ENCODE measurements at places on chromosomes 12 and 14. TPM values are rescaled to one million over a fixed set of nuclear protein-coding genes. Genes with fewer than 3 reads are reported as not detected.

GRCh38 chr14:43438056-43438455 is 1069.0 kb downstream of the FSCB start:
- no peak for DNase-seq
- no peak overlapping the region for H3K4me3 ChIP-seq
- H3K36me3 ChIP-seq, result no peaks in the 10 kb centered on the region
- H3K4me1 ChIP-seq, result no peaks in the 10 kb centered on the region
- no peak overlapping the region for H3K27ac ChIP-seq
- no peaks in the 10 kb centered on the region for H3K27me3 ChIP-seq

GRCh38 chr12:42854208-42854607 is 264.7 kb upstream of the PRICKLE1 start:
- no peak overlapping the region for H3K27ac ChIP-seq
- no peak for DNase-seq
- H3K4me3 ChIP-seq, result no peak overlapping the region

The TAS2R14 gene
- 2.6 TPM for total RNA-seq

The HSPA2 gene
- 6.6 TPM for total RNA-seq

GRCh38 chr12:57129321-57129842 is 1.1 kb downstream of the LRP1 start:
- DNase-seq, result no peak
- H3K4me3 ChIP-seq, result peak overlapping the region; percentile 41
- H3K36me3 ChIP-seq, result no peaks in the 10 kb centered on the region
- no peak overlapping the region for H3K27ac ChIP-seq
- H3K4me1 ChIP-seq, result peaks cover 12% of the 10 kb centered on the region

DNA sequence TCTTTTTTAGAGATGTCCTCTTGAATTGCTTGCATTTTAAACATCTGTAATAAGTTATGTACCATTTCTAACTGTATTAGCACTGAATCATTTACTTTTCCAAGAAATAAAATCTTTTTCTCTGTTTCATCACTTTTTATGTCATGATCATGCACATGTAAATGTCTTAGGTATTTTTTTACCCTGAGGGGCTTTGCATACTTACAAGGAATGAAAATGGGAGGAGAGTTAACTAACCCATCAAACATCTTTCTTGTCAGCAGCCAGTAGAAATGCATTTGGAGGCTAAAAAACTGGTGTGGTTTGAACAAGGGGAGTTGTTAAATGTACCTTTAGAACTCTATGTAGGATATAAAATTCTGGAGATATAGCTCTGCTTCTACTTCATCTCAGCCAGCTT is 1080.3 kb downstream of the GALC start:
- no peaks in the 10 kb centered on the region for H3K4me1 ChIP-seq
- H3K27ac ChIP-seq, result no peak overlapping the region
- H3K27me3 ChIP-seq, result no peaks in the 10 kb centered on the region

- H3K27ac ChIP-seq, result no peak overlapping the region
- H3K27me3 ChIP-seq, result peaks cover 6% of the 10 kb centered on the region
- H3K36me3 ChIP-seq, result no peaks in the 10 kb centered on the region
- DNase-seq, result no peak
Observed at GRCh38 chr12:53860426-53861345, 77.9 kb upstream of the HOXC13 start.

The GLI1 gene
- 1.5 TPM for total RNA-seq

DNA sequence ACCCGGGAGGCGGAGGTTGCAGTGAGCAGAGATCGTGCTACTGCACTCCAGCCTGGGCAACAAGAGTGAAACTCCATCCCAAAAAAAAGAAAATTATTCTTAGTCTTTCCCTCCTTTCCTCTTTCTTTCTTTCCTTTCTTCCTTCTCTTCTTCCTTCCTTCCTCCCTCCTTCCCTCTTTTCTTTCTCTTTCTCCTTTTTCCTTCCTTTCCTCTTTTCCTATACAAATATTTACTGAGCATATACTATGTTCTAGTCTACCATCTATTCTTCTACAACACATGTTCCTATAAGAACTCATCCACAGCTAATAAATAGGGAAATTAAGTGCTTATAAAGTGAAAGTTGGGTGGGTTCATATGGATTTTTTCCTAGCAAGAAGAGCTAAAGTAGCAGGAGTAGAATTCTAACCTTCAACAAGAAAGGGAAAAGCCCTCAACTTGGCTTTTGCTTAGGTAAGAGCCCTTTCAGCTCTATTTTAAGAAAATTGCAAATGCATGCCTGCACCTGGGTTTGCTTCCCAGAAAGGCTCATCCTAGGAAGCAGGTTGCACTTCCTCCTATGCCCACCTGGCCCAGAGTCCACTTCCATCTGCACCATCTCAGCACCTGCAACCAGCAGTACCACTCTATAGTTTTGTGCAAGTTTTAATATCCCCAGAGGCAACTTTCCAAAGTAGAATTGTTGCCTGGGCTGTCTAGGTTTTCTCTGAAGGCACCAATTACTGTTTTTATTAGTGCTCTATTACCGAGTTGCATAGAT is 122.0 kb upstream of the CCND2 start:
- H3K4me1 ChIP-seq, result peaks cover 80% of the 10 kb centered on the region
- peak overlapping the region; percentile 95 for H3K27ac ChIP-seq
- no peaks in the 10 kb centered on the region for H3K27me3 ChIP-seq
- no peak for DNase-seq
- no peak overlapping the region for H3K4me3 ChIP-seq

DNA sequence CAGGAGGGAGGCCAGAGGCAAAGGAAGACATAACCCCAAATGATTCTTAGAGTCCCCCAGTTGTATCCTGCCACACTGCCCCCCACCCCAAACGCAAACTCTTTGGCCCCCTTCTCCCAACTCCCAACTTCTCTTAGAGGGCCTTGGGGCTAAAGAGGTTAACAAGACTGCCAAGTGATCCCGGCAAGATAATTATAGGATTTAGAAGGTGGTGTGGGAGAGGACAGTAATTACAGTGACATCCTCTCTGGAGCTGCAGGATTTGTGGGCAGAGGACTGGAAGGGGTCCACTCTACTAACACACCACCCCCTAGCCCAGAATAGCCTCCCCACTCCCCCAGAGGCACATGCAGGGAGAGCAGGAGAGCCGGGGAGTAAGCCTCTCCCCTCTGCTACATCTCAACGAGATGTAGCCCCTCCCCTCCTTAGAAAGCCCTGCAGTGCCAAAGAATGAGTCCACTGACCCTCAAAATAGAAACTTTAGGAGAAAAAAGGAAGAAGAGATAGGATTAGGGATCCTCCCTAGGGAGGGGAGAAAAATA is 5.3 kb upstream of the GDF11 start:
- H3K27me3 ChIP-seq, result no peaks in the 10 kb centered on the region
- DNase-seq, result no peak
- H3K4me3 ChIP-seq, result peak overlapping the region; percentile 78
- H3K27ac ChIP-seq, result peak overlapping the region; percentile 74

DNA sequence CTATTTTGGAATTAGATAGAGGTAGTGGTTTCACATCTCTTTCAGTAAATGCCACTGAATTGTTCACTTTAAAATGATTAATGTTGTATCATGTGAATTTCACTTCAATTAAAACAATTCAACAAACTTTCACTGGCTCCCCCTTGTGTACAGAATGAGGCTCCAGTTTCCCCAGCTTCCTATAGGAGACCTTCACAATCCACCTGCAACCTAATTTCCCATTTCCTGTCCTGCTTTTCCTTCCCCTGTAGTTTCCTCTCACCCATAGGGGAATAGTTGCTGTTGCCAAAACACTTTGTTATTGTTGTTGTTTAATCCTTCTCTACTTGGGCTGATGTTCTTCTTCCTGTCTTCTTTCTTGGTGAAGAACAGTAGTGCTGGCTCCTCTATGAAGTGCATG is 59.8 kb downstream of the NPAS3 start:
- H3K36me3 ChIP-seq, result no peaks in the 10 kb centered on the region
- no peak overlapping the region for H3K4me3 ChIP-seq
- no peaks in the 10 kb centered on the region for H3K27me3 ChIP-seq
- no peak overlapping the region for H3K27ac ChIP-seq

DNA sequence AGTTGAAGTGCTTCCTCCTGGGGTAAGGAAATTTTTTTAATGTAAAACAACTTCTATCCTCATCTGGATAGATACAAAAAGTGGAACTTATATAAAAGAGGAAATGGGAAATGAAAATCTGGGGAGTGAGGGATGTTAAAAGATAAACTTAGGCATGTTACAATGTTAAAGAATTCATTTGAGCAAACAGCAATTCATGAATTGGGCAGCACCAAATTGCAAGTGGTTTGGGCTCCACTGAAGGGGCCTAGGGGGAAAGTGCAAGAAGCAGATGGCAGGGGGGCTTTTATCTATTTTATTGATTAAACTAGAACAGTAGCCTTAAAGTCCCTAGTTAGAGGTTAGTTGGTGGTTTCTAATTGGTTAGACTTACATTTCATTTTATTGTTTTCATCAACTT is 118.1 kb upstream of the NAP1L1 start:
- no peak overlapping the region for H3K27ac ChIP-seq
- H3K27me3 ChIP-seq, result peaks cover 21% of the 10 kb centered on the region
- H3K4me3 ChIP-seq, result no peak overlapping the region
- no peaks in the 10 kb centered on the region for H3K4me1 ChIP-seq

All from activated T-helper 2 cell treated with anti-CD3 and anti-CD28 coated beads, Interferon-gamma antibody, Interleukin-2, Interleukin-4, amounts not matched to agents 10 μg/mL and 5 μg/mL and 100 μg/mL, durations not matched to agents 14 hours and 24 hours and 36 hours (primary cell).